Activated gamma-delta T cell treated with Interleukin-2 at 50 U/mL for 16 hours (primary cell): ENCODE measurements at places on chromosomes 2 and 18.

- DNase-seq, result no peak
Observed at GRCh38 chr2:6031200-6031867, 339.1 kb downstream of the SOX11 start.

DNA sequence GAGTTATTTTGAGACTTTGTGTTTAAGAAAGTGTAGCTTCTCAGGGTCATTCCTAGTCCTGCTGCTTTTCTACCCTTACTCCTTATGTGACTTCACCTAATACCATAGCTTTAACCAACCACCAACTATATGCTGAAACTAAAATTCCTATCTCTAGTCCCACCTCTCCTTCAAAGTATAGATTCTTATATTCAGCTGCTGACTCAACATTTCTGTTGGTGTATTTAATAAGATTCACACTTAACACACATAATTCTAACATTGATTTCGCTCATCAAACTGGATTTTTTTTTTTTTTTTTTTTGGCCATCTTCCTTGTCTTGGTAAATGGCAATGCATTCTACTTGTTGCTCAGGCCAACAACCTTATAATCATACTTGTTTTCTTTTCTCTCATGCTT lies 30.1 kb downstream of the TAF1B start:
- DNase-seq, result no peak

GRCh38 chr2:223797037-223797436 lies 40.3 kb downstream of the AP1S3 start:
- no peak for DNase-seq

- DNase-seq, result no peak
Observed at GRCh38 chr2:173574324-173575112, 219.8 kb downstream of the CDCA7 start.

- DNase-seq, result no peak
Observed at GRCh38 chr18:64712035-64712434, 563.1 kb upstream of the LINC00305 start.
